NCI-H82 (cell line): ENCODE measurements at places on chromosomes 7 and 10.

DNA sequence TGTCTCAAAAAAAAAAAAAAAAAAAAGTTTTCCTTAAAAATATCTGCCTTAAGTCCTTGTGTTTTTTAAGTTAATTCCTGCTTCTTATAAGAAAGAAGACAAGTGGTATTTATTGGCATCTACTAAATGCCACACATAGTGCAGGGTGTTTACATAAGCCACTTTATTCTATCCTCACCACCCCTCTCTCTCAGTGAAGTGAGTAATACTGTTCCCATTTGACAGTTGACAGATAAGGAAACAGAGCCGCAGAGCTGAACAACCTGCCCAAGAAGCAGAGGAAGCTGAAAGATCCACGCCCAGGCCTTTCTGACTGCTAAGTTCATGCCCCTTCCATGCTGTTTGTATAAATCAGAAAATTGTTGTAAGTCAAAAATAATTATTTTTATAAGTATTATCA, 54.1 kb downstream of the ABLIM1 start:
- no peak for DNase-seq

GRCh38 chr10:102246261-102246660, 929 bp downstream of the GBF1 start:
- DNase-seq = no peak

GRCh38 chr10:88831709-88832108, 19.9 kb downstream of the ANKRD22 start:
- DNase-seq = no peak

- DNase-seq = no peak
Observed at GRCh38 chr7:116259871-116260440, 49.6 kb downstream of the TES start.

DNA sequence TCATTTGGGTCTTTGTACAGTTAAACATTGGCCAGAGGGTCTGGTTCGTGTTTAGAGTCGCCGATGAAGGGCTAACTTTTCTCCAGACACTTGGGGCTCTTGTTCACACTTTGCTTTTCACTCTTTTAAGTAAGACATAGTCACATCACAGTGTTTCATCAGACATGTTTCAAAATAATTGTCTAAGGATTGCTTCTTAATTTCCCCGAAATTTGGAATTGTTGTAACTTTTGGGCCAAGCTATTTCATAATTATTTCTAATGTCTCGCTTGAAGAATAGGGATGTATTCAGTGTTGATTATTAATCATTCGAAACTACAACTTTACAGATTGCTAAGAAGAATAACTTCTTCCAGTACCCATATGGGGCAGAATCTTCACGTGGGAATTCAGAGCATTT, 92.8 kb downstream of the TCF7L2 start:
- no peak for DNase-seq

DNA sequence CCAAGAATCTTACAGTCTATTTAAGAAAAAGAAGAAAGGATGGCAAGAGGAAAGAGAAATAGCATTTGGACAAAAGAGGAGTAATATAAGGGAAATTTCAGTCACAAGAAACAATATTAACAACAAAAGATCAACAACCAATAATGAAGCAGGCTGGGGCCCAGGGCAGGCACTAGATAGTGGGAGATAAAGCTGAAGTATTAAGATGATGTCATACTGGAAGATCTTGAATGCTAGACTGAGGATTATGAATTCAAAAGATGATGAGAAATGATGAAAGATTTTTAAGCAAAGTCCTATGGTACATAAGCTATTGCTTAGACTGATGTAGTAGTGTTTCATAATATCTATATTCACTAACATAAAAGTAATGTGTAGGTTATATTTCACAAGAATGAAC, 51.8 kb upstream of the SPOCK2 start:
- DNase-seq = no peak

DNA sequence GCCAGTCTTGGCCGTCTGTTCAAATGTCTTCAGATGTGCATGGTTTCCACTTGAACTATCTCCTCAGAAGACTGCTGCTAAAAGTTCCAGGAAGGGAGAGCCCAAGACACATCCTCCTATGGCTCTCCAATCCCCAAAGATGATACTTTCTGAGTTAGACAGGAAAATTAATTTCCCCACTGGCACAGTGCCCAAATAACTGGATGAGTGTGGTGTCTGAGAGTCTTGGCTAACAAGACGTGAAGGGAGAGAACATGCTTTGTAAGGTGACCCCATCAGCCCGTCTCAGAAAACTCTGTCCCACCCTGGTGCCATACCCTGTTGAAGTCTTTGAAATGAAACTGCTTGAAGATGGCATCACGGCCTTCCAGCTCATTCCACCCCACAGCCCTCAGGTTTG, 2.9 kb downstream of the PCBD1 start:
- no peak for DNase-seq

GRCh38 chr7:77529279-77529678, 7.8 kb upstream of the PTPN12 start:
- DNase-seq = peak; percentile 73

GRCh38 chr7:93957767-93958166, 36.2 kb downstream of the GNG11 start:
- no peak for DNase-seq

DNA sequence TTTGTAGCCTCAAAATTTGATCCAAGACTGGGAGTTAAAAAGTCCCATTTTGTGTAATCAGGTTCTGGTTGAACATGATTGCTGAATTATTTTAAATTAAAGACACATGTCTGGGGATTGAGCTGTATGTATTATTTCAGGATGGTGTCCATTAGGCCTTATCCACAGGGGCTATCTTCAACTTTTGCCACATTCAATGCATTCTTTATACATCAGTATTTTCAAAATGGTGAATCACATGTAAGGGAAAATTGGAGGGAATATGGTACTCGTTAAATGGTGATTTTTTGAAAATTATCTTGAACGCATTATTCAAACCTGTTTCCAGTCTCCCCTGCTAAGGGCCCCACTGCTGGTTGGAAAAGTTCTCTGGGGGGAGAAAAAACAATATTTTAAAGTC, 367.7 kb upstream of the NPVF start:
- DNase-seq = no peak
